Hematopoietic multipotent progenitor cell treated with erythropoietin and hydrocortisone succinate and interleukin-3 and kit ligand, for 15 days (in vitro differentiated cells): ENCODE measurements at places on chromosomes 2 and 18.

DNA sequence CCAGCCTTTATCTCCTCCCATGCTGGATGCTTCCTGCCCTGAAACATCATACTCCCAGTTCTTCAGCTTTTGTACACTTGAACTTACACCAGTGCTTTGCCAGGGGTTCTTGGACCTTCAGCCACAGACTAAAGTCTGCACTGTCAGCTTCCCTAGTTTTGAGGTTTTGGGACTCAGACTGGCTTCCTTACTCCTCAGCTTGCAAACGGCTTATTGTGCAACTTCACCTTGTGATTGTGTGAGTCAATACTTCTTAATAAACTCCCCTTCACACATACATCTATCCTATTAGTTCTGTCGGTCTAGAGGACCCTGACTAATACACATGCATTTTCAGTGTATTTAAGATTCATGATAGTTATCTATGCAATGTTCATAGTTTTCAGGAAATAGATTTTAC is 35.8 kb upstream of the ZNF804A start:
- no peak for DNase-seq

GRCh38 chr18:22813648-22814328 is 119.3 kb upstream of the RBBP8 start:
- no peak for DNase-seq

GRCh38 chr2:105773568-105773967 is 28.9 kb downstream of the NCK2 start:
- DNase-seq = no peak

DNA sequence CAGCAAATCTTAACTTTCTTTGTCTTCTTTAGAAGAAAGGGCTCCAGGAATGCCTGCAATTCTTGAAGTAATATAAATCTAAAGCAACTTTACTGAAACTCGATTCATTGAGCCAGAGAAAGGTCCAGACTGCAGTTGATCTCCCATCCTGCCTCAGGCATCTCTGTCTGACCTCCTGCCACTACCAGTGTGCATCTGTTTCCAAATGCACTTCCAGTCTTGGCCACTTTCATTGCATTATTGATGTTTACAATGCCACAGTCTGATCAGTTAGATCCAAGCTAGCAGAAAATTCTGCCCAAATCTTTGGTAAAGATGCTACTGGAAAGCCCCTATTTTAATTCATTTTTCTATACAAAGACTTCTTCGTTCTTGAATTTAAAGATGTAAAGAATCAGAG is 158.0 kb downstream of the RAPGEF4 start:
- DNase-seq = no peak

- DNase-seq = no peak
Observed at GRCh38 chr2:138581909-138582308, 80.3 kb downstream of the SPOPL start.

DNA sequence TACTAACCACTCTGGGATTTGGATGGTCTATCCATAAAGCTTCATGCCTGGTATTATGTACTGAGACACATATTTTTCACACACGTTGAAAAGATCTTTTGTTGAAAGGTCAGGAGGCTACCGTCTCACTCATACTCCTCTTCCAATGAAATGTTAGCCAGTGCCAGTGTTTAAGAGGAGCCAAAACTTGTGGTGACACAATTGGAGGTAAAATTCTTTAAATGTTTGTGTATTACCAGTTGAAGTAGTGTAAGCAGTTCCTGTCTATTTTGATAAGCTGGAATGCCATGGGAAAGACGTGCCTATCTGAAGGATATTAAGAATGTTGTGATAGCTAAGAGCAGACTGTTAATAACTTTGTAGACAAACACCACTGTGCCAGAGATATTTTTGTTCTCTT is 32.1 kb downstream of the MARCHF7 start:
- no peak for DNase-seq

DNA sequence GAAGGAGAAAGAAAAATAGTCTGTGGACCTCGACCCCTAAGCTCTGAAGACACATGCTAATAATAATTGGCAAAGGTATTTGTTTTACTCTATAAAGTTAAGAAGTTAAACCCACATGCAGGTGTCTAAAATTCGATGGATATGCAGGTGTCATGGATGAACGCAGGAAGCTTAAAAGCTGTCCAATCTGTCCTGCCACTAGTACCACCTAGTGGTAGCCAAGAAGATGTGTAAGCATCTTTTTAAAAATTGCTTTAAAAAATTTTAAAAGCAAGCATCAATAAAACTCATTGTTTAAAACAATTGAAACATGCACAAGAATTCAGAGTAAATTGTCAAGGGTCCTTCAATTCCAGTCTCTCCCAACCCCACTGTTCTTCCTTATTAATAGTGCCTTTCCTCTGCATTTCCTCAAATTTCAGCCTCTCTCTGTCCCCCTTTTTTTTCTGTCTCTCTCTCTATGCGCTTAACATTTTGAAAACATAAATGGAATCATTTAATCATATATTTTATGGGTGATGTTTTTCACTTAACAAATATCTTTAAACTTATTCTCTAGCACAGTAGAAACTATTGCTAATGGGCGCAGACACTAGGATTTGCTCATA is 30.6 kb upstream of the PPP3R1 start:
- peak; percentile 71 for DNase-seq

DNA sequence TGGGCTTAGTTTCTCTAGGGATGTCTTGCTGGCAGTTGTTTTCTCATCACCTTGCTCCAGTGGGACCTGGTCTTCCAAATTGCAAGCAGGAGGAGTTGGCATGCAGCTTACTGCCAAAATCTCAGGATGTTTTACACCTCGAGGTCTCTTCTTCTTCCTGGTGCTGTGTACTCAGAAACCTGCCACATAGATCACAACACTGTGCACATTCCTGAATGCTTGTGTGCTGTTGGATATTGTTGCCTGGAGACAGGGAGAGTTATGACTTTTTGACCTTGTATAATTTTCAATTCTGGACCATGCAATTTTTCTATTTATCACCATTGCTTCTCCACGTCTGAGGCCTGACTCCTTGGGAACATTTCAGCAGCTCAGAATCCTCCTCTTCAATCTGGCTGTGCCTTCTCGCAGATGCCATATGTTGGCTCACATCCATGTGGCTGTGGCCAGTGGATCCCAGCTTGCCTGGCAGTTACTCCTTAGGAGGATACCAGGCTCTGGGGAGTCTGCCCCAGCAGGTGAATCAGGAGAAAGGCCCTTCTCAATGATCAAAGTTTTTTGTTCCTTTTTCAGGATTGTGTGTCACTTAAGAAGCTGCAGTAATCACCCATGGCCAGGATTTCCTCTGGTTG is 489.3 kb downstream of the TSN start:
- no peak for DNase-seq

DNA sequence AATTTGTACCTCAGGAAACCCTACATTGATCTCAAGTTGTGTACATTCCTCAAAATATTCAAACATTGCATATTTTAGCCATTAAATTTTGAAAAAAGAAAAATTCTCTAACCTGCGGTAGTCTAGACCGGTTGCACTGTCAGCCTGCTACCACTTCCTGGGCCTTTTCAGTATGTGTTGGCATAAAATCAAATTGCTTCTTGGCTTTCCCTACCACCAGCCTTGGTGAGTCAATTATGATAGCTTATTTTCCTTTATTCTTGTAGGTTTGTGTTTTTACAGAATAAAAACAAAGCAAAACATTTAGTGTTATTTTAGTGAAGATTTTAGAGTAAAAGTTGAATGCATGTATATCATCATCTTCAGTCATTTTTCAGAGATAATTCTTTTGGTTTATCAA is 61.2 kb downstream of the FAM171B start:
- DNase-seq = no peak

GRCh38 chr2:26809876-26810577 is 24.2 kb downstream of the CENPA start:
- no peak for DNase-seq

DNA sequence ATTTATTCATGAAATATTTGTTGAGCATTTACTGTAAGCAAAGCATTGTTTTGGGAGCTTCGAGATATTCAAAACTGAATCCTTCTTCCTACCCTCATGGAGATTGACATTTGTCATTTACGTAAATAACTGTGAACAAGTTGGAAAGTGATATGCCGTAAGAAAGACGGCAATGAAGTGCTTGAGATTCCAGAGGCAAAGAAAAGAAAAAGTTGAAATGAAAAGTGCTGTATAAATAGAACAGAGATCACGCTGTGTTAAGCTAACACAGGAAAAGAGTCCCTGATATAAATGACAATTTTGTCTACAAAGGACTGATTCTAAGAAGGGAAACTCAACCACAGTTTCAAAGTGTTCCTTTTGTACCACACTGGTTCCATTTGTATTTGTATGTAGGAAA is 1.8 kb downstream of the CHRNA1 start:
- no peak for DNase-seq

DNA sequence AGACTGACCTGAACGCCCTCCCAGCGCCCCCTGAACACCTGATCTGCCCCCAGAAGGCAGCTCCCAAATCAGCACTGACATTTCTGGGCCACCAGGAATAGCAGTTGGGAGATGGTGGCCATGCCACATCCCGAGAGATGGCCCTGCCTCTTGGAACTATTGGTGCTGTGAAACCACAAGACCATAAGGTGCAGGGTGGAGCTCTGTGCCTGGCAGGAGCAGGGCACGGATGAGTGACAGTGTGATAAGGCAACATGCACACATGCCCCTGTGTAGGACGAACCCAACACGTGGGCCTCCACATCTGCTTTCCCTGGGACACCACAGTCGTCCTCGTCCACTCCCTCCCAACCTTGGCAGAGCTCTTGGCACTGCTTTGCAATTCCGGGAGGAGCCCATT is 26.9 kb downstream of the ANO7 start:
- no peak for DNase-seq

DNA sequence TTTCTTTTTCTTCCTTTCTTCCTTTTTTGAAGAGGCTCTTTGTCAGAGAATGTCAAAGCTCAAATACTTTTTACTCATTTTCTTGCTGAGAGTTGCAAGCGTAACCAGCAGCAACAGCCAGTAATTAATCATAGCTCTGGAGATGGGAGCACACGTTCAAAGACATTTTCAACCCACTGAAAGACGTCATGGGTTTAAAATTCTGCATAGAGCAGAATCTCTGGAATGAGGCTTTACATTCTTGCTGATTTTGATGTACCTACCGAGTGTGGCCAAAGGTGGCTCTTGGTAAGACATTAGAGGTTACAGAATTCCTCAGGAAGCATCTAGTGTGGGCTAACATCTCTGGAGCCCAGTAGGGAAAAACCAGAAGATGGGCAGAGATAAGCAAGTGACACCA is 292.5 kb downstream of the MTX2 start:
- no peak for DNase-seq

- DNase-seq = no peak
Observed at GRCh38 chr18:22026362-22026761, 143.0 kb upstream of the GATA6 start.

GRCh38 chr18:7002107-7002506 is 115.5 kb downstream of the LAMA1 start:
- DNase-seq = no peak

DNA sequence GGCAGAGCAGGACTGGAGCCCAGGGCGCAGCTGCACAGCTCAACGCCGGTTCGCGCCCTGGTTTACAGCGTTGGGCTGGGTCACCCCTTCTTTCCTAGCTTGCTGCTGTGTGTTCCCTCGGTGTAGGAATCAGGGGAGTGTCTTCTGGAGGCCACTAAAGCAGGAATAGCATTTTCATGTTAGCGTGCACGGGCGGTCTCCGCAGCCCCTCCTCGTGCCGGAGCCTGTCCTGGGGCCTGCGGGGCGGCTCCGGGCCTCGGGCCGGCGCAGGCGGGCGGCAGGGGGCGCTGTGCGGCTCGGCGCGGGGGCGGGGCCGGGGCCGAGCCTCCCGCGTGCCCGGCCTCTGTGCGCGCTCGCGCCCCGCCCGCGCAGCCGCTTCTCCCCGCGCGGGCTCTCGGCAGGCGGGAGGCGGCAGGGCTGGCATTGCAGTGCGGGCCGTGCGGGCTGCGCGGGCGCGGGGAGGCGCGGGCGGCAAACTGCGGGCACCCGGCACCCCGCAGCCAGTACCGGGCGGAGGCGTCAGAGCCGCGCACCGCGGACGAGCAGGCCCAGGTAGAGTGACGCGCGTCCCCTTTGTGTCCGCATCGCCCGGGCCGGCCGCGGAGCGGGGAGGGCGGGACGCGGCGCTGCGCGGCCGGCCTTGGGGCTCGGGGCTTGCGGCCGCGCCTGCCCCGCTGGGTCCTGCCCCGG is at the start of gene RNF144A:
TSS of gene RNF144A (plus strand) at position 342 of the 690 bp plus-strand sequence. CDS start 79,515 bp downstream, outside the sequence.
- DNase-seq = peak; percentile 84

DNA sequence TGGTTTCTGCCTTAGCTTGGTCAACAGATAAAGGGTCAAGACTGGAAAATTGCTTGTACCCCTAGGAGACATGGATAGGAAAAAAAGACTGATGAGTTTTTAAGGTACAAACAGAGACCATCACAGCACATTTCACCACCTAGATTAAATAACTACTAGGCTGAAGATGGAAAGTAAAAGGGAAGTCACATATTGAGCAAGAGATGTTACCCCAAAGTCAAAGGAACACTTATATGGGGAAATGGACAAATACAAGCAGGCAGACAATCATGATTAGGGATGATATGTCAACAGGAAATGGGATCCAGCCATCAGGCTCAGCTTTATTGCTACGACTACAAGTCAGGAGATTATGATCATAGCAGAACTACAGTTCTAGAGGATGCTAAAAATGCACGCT is 1643.1 kb upstream of the CELF4 start:
- DNase-seq = no peak

DNA sequence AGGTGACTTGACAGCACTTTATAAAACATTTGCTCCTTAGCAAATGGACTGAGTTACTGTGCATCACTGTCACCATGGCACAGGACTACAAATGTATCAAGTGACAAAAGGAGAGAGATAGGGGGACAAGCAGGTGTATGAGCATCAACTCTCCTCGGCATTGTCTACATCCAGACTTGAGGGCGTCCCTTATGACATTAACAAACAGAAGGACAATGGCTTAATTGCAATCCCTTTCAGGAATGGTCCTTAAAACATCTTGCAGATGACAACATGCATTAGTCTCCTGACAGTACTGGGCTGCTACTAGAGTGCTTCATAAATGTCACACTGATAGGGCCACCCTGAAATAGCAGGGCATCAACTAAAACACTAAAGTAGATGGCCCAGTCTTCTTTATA is 198.8 kb downstream of the PDE1A start:
- DNase-seq = no peak

DNA sequence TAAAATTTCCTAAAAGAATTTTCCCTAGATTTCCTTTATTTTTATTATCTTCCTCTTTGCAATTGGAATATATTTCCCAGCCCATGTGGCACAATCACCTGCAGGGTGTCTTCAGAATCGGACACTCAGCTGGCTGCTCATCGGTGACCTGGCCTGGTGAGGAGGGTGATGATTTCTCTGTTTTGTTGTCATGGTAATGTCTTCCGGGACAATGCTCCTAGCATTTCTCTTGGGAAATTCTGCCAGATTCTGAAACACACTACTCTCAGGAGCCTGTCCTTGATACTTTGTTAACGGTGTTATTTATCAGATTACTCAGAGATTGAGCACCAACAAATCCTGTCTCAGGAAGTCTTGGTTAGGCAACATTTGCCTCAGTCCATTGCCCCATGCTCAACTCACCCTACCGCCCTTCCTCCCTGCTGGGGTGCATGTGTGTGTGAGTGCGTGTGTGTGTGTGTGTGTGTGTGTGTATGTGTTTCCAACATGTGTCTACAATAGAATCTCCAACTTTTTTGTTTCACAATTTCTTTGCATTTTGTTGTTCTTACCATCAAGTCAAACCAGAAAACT is 70.3 kb downstream of the MYT1L start:
- DNase-seq = no peak
